ENCODE measurements at places on chromosomes 4 and X. TPM values are rescaled to one million over a fixed set of nuclear protein-coding genes. Genes with fewer than 3 reads are reported as not detected.

CCSER1 gene
- total RNA-seq = 12.3 TPM

RTL9 gene
- 0.15 TPM for total RNA-seq

ARAF gene
- total RNA-seq = 64.4 TPM

EDA gene
- total RNA-seq = 13.7 TPM

AVPR2 gene
- 3.8 TPM for total RNA-seq

SSX1 gene
- not detected for total RNA-seq

TLL1 gene
- total RNA-seq = 2.9 TPM

EPHA5 gene
- 5.1 TPM for total RNA-seq

Measured in left cardiac atrium (tissue), 4 donors.